ENCODE measurements at places on chromosomes 7 and 10. TPM values are rescaled to one million over a fixed set of nuclear protein-coding genes. Genes with fewer than 3 reads are reported as not detected.

The NAT16 gene
- not detected for total RNA-seq

The CPVL gene
- total RNA-seq, result not detected

The PAOX gene
- total RNA-seq, result 3.0 TPM

The CRTAC1 gene
- total RNA-seq, result not detected

The CALHM1 gene
- total RNA-seq, result 0.11 TPM

The ZNF25 gene
- 9.5 TPM for total RNA-seq

The LDB3 gene
- not detected for total RNA-seq

The IFIT3 gene
- total RNA-seq, result 2.5 TPM

The CALML3 gene
- total RNA-seq, result not detected

The CH25H gene
- not detected for total RNA-seq

The ABCB1 gene
- total RNA-seq, result 19.0 TPM

The FAM241B gene
- 9.4 TPM for total RNA-seq

The SOSTDC1 gene
- not detected for total RNA-seq

The SPDYE9 gene
- not detected for total RNA-seq

The CPED1 gene
- not detected for total RNA-seq

The MMP21 gene
- total RNA-seq, result not detected

The PTF1A gene
- total RNA-seq, result not detected

The GIMAP1 gene
- total RNA-seq, result 5.1 TPM

The TEX47 gene
- not detected for total RNA-seq

The VDAC2 gene
- 211 TPM for total RNA-seq

The ZNF3 gene
- 17.1 TPM for total RNA-seq

The NEURL1 gene
- 2.1 TPM for total RNA-seq

The MBL2 gene
- not detected for total RNA-seq

The PRTFDC1 gene
- total RNA-seq, result 0.58 TPM

Measured in activated T-helper 17 cell treated with anti-CD3 and anti-CD28 coated beads, Interleukin-2, amount 50 U/mL, for 72 hours (primary cell).